ENCODE measurements at places on chromosomes 16 and 17.

GRCh38 chr17:64157669-64158180 lies 27.8 kb upstream of the ERN1 start:
- no peak for DNase-seq

- no peak for DNase-seq
Measured at GRCh38 chr17:69883120-69883519, 191.9 kb upstream of the KCNJ16 start.

- no peak for DNase-seq
Measured at GRCh38 chr17:4582691-4583090, 1.6 kb upstream of the SMTNL2 start.

DNA sequence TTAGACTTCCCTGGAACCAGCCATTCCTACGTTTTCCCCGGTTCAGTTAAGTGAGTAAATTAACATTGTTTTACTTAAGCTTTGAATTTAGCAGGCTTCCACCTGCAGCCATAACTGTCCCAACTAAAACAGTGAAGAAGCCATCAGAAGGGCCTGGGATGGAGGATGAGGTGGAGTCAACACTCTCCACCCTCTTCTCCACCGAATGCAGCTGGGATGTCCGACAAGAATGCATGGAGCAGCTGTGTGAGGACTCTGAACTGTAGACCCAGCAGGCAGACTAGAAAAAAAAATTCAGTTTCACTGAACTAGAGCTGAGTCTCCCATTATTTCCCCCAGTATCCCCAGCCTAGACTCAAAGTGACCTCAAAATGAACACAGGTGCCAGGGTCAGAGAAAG lies 114.8 kb downstream of the C16orf95 start:
- no peak for DNase-seq

GRCh38 chr17:7851438-7852261 lies 3.2 kb upstream of the TMEM88 start:
- DNase-seq, result peak; percentile 94

DNA sequence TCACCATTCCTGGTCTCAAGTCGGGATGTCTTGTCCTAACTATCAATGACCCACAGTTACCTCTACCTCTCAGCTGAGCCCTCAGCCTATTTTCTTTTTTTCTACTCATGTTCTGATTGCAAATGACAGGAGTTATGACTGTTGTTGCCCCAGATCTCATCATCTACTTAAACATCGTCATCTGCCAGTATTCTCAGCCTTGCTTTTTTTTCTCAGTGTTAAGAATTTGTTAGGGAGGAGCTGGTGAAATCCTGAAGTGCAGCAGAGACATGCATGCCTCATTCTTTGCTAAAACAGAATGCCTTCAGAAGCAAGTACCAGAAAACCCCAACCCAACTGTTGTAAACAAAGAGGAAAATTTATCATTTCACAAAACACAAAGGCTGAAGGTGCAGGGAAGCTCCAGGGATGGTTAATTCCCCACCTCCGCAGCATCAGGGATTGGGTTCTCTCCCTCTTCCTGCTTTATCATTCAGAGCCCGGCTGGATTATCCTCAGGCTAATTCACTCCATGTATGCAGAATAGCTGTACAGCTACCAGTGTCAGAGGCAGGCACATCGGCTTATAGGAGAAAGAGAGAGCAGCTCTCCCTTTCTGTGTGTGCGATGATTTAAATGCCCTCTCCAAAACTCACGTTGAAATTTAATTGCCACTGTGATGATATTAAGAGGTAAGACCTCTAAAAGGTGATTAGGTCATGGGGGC lies 540.8 kb upstream of the HSBP1 start:
- DNase-seq, result no peak

DNA sequence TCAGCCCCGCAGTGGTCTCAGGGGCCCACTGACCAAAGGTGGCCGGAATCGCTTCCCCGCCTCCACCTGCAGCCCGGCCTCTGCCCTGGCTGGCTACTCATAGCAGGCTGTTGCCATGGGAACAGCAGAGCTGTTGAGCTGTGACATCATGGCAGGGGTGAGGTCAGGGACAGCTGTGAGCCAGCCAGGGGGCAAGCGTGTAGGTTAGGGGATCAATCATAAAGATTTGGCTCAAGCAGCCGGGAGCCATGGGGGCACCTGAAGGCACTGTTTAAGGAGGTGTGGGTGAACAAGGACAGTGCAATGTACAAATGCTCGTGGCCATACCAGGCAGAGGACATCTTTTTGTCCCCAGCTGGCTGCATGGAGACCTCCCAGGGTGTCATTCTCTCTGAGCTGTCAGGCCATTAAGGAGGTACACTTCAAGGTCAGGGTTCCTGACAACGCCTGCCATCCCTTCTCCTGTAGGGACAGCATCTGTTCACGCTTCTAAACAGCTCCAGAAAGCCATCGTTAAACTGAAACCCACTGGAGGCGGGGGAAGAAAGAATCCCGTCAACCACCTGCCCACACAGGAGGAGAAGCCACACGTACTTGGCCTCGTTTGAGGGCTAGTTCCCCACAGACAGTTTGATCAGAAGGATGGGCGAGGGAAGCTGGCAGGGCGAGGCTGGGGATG lies at the start of gene CEP295NL:
TSS of gene CEP295NL (minus strand) at position 101 of the 679 bp plus-strand sequence. CDS start 1,373 bp downstream, outside the sequence.
- DNase-seq, result no peak

DNA sequence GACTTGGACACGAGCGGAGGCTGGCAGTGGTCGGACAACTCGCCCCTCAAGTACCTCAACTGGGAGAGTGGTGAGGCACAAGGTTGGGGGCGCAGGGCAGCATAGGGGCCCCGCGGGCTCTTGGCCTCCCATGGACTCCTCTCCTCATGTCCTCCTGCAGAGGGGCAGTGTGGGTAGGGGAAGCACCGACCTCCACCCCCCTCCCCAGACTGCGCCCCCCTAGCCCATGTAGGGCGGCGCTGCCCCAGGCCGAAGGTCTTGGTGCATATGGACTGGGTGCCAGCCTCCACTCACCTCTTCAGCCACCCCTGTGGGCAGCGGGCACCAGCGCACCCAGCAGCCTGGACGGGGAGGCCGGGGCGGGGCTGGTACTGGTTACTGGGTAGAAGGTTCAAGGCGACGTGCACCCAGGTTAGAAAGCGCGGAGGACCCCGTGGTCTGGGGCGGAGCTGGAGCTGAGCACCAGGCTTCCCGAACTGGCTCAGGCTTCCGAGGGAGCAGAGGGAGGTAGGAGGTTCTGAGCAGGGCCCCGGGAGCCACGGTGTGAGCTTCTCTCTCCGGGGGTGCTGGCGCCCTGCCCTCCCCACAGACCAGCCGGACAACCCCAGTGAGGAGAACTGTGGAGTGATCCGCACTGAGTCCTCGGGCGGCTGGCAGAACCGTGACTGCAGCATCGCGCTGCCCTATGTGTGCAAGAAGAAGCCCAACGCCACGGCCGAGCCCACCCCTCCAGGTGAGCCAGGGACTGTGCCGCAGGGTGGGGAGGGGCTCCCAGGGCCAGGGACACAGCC lies 39.5 kb downstream of the MRC2 start:
- DNase-seq, result no peak

- no peak for DNase-seq
Measured at GRCh38 chr17:64998436-64999190, 57.9 kb downstream of the GNA13 start.

GRCh38 chr17:68424861-68425260 lies 32.4 kb downstream of the WIPI1 start:
- no peak for DNase-seq

- DNase-seq, result no peak
Measured at GRCh38 chr17:18250708-18251107, 7.8 kb downstream of the FLII start.

GRCh38 chr16:58046936-58047335 lies 21.4 kb downstream of the MMP15 start:
- DNase-seq, result no peak

GRCh38 chr17:37116671-37117185 lies 168.0 kb downstream of the AATF start:
- no peak for DNase-seq

DNA sequence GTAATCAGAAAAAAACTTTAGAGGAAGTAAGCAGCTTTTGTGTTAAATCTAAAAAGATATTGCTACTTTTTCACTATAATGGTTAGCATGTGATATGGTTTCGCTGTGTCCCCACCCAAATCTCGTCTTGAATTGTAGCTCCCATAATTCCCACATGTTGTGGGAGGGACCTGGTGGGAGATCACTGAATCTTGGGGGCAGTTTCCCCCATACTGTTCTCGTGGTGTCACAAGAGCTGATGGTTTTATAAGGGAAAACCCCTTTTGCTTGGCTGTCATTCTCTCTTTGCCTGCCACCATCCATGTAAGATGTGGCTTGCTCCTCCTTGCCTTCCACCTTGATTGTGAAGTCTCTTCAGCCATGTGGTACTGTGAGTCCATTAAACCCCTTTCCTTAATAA lies 117.1 kb downstream of the KCNJ2 start:
- no peak for DNase-seq

- no peak for DNase-seq
Measured at GRCh38 chr17:45077643-45078042, 16.5 kb downstream of the NMT1 start.

DNA sequence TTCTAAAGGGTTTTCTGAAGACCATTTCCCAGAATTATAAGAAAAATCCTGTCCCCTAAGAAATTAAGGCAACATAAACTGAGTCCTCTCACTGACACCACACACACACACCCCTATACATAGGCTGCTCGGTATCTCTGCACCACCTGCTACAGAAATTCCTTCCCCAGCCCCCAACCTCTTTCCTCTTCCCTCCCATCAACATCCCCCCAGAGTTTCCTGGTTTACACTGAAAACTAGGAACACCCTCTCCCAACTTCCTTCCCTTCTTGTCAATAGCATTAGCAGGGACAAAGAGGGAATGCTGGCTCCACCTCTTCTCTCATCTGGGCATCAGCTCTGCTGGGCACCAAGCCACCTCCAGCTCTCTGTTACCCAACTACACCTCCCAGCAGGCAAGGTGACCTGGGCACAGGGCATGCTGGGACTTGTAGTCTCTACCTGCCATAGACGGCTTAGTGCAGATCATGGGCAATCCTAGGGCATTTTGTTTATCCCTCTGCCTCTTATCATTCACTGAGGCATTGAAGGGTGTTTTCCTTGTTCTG lies 15.7 kb downstream of the CAVIN1 start:
- DNase-seq, result peak; percentile 18

- DNase-seq, result no peak
Measured at GRCh38 chr16:79562166-79562823, 38.2 kb downstream of the MAF start.

- no peak for DNase-seq
Measured at GRCh38 chr16:73037845-73038570, 9.9 kb downstream of the ZFHX3 start.
